B cell (primary cell): ENCODE measurements at places on chromosomes 4 and X.

DNA sequence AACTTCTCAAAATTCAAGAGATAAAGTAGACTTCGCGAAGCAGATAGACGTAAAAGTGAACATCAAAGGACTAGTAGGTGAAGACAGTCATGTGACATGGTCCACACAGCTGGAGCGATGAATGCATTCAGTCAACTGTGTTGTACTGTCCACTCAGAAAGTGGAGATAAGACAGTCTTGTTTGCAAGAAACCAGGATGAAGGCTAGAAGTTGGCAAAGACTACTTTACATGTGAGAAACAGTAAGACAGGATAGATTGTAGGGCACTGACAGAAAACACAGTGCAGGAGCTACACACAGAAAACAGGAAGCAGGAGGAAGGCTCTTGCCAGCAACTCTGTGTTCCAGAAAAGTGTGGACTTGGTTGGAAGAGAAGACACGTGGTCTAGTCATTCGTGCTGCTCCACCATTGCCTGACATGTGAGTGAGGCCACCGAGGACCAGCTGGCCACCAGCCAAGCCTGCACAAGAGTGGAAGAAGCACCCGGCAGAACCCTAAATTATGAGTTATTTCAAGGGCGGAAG is 78.9 kb downstream of the FAT1 start:
- DNase-seq = no peak

GRCh38 chr4:153661215-153661822 is 22.8 kb upstream of the TLR2 start:
- no peak for DNase-seq

DNA sequence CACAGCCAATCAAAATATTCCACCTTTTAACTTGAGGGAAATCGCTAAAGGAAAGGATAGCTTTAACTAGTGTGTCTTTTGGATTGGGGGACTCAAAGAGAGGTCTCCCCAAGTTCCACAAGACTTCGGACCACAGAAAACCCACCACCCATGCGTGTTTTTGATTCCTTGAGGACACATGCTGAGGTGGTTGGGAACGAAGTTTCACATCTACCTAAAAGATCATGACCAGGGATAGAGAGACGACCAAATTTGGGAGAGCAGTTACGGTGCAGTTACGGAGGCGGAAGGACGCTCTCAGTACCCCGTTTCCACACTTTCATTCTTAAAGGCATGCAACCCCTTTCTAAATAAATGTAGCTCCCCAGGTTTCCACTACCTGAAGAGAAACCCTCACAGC is 1.1 kb downstream of the PCYT1B start:
- peak; percentile 4 for DNase-seq

DNA sequence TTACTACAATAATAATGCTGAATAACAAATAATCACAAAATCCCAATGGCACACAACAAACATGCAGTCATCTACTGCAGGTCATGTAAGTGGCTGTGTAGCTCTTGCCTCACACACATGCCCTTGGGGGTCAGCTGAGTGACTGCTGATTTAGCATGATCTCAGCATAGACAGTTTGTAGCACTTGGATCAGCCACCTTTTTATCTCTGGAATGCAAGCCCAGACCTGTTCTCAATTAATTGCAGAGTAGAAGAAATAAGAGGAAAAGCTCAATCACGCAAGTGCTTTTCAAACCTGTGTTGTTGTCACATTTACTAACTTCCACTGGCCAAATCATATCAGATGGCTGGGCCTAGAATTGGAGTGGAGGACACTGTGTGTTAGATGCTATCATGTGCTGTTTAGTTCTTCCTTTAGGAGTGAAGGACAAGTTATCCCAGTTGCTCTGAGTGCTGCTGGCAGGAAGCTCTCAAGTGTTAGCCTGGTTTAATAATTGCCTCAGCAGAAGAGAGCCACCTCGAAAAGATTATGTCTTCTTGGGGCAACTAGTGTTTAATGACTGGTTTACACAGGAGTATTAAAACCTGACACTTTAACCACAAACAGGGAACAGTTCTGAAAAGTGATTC is 128.3 kb upstream of the EPHA5 start:
- no peak for DNase-seq

DNA sequence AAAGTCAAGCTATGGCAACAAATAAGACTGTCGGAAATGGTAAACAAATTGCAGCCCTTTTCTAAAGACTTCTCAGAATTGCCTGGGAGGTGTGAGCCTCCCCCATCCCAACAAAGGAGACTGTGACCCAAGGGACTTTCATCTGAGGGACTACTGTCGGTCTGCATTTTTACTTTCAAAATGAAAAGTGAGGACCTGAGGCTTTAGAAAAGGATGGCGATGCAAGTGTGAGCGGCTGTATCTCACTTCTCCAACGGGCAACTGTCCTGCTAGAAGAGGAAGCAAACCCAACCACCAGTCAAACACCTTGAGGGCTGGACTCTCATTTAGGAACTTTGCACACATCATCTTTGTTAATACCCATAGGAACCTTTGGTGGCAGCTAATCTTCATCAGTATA is 62.6 kb upstream of the CLNK start:
- no peak for DNase-seq
